ENCODE measurements at places on chromosomes 4 and X.

DNA sequence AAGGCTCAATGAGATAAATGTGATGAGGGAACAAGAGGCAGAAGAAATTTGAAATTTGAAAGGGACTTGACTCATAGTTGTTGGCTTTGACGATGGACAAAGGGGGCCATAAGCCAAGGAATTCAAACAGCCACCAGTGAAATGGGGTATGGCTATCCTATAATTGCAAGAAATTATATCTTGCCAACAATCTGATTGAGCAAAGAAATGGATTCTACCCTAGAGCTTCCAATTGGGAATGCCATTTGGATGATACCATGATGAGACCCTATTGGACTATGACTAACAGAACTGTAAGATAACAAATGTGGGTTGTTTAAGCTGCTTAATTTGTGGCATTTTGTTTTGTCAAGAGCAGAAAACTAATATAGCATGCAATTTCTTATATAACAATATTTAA, 270.1 kb upstream of the ARSJ start:
- no peak for DNase-seq

- no peak for DNase-seq
These were observed 14.7 kb upstream of the EPGN start for GRCh38 chr4:74293558-74293957.

- DNase-seq, result no peak
These were observed 92.2 kb upstream of the RAPGEF2 start for GRCh38 chr4:159010563-159011260.

- DNase-seq, result no peak
These were observed 432.6 kb upstream of the GALNT7 start for GRCh38 chr4:172736046-172736445.

- peak; percentile 81 for DNase-seq
These were observed 100.8 kb downstream of the ANXA3 start for GRCh38 chr4:78652282-78652876.

GRCh38 chr4:22595684-22596083, 79.8 kb upstream of the ADGRA3 start:
- no peak for DNase-seq

DNA sequence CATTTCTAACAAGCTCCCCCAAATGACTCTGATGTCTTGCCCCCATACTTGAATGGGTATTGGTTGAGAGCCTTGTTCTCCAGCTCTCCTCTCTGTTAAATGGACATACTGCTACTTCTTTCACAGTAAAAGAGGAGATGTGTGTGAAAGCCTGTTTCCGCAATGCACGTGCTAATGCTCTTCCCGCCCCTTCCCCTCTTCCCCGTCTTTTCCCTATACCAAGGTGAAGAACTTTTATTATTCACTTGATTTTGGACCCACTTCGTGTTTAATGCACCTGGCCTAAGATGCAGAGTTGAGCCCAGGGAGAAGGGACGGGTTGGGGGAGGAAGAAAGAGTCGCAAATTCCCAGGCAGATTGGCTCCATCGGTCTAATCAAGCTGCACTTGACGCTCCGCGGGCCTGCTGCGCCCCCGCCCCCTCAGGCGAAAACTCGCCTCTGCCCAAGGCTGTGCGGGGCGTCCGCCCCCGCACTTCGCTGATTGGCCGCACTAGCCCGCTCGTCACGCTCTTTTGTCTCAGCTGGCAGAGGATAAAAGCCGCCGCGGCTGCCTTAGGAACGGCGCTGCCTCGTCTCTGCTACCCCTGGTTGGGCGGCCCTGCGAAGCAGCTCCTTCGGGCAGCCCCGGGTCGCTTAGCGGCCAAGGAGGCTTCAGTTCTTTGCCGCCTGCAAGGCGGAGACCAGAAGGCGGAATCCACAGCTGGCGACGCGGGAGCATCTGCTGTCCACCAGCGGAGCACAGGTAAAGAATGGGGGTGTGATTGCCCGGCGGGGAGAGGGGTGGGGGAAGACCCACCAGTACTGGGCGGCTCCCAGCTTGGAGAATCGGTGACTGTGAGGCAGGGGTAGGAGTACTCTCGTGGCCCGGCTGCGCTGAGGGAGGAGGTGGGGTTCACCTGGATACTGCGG, at the start of gene ZCCHC12:
ZCCHC12 (plus strand) TSS at position 562 of the 910 bp plus-strand sequence. CDS start 1,421 bp downstream, outside the sequence.
- DNase-seq, result no peak

GRCh38 chr4:6340446-6341015, 70.9 kb downstream of the WFS1 start:
- no peak for DNase-seq

DNA sequence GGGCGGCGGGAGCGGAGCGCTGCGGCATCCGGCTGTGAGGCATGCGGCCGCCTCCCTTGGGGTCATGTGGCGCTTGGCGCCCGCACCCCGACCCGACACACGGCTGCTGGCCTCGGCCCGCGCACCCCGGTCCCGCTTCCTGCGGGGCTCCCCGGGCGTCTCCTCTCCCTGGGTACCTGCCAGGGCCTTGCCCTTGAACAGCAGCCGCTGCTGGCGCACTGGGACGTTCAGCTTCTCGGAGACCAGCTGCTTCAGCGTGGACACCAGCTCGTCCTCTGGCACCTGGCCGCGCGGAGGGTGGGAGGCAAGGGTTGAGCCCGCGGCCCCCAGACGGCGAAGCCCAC, 391 bp downstream of the UBL4A start:
- DNase-seq, result no peak

GRCh38 chr4:2958446-2958845, 4.8 kb downstream of the NOP14 start:
- no peak for DNase-seq

DNA sequence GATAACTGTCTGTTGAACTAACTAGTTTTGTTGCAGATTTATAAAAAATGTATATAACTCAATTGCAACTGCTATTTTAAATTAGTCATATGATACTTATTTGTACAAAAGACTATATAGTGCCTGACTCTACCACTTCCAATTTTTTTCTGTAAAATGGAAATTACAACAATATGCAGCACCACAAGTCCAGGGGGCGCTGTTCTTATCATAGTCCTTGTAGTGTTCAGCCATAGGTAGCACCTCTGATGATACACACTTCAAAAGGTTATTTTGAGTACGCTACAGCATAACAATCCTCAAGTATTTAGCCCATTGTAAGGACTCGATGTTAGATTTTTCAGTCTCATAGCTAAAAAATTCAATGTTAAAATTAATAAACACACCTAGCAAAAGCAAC, 174.9 kb downstream of the CORIN start:
- DNase-seq, result no peak

- no peak for DNase-seq
These were observed 21.9 kb upstream of the MRFAP1 start for GRCh38 chr4:6618386-6619115.

GRCh38 chr4:45302828-45303227, 576.5 kb upstream of the GNPDA2 start:
- no peak for DNase-seq

DNA sequence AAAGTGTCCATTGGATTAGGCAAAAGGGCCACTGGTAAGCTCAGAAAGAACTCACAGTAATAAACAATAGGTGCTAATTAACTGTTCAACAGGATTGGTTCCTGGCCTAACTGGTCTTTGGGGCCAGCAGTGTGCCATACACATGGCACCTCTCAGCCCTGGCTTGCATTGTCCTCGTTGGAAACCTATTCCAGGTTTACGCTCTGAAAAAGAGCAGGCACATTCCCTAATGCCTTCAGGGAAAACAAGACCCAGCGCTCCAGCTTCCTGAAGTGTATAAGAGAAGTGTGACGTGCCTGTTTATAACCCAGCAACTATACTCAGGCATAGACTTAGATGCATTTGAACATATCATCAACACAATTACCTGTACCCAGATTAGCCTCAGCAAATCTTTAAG, 51.9 kb upstream of the RBM47 start:
- no peak for DNase-seq

DNA sequence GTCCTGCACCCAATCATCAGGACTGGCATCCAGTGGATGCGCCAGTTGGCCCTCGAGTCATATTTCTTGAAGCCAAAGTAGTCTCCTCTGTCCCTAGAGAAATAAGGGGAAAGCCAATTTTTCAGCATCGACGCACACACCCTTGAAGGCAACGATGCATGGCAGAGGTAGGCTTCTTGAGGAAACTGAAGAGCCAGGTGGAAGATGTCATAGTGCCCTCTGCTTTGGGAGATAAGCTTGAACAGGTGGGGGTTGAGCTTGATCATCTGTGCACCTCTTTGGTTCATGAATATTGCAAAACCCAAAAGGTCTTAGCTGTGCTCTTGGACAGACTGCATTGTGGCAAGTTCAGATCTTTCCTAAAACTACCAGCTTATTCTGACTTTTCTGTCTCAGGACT, 34.6 kb upstream of the WDR1 start:
- DNase-seq, result no peak

- no peak for DNase-seq
These were observed 177.5 kb downstream of the ENOX2 start for GRCh38 chrX:130725519-130725918.

- DNase-seq, result peak; percentile 3
These were observed 27.8 kb upstream of the ADH7 start for GRCh38 chr4:99462875-99463464.

GRCh38 chr4:149549911-149550310, 265.7 kb downstream of the IQCM start:
- no peak for DNase-seq
